ENCODE measurements at places on chromosomes 1 and 21. TPM values are rescaled to one million over a fixed set of nuclear protein-coding genes. Genes with fewer than 3 reads are reported as not detected.
A peak's percentile ranks its signal among the peaks of the same experiment; 100 is the strongest.

GRCh38 chr1:71548398-71548890, 467.6 kb upstream of the ZRANB2 start:
- no peaks in the 10 kb centered on the region for H3K27me3 ChIP-seq
- no peaks in the 10 kb centered on the region for H3K4me1 ChIP-seq

- H3K4me3 ChIP-seq = no peak overlapping the region
- no peak for DNase-seq
- H3K4me1 ChIP-seq = no peaks in the 10 kb centered on the region
- no peaks in the 10 kb centered on the region for H3K36me3 ChIP-seq
- no peak overlapping the region for H3K27ac ChIP-seq
- H3K27me3 ChIP-seq = no peaks in the 10 kb centered on the region
Observed at GRCh38 chr1:84037758-84038611, 39.1 kb upstream of the TTLL7 start.

DNA sequence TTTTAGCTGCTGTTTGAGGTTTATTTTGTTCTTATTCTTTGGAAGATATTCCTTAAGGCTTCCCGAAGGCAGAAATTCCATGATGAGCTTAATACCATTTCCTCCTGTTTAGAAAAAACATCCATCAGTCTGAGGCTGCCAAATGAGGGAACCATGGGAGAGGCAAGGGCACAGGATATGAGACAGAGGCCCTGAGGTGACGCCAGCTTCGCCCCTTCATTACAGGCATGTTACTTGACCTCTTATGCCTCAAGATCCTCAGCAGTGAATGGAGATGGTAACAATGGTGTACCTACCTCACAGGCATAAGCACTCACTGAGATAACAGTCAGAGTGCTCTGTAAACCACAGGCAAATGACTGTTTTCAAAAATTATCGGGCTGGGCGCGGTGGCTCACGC, 93.6 kb downstream of the RAVER2 start:
- DNase-seq = no peak
- no peak overlapping the region for H3K27ac ChIP-seq
- H3K27me3 ChIP-seq = no peaks in the 10 kb centered on the region
- H3K4me3 ChIP-seq = no peak overlapping the region
- H3K36me3 ChIP-seq = peaks cover 27% of the 10 kb centered on the region

The PLEKHN1 gene
- 9.8 TPM for total RNA-seq

The TMIGD3 gene
- not detected for total RNA-seq

The HHAT gene
- total RNA-seq = 2.3 TPM

The ASAP3 gene
- 17.9 TPM for total RNA-seq

- H3K27ac ChIP-seq = no peak overlapping the region
- no peak for DNase-seq
- no peak overlapping the region for H3K4me3 ChIP-seq
- no peaks in the 10 kb centered on the region for H3K36me3 ChIP-seq
- no peaks in the 10 kb centered on the region for H3K27me3 ChIP-seq
- no peaks in the 10 kb centered on the region for H3K4me1 ChIP-seq
Observed at GRCh38 chr1:184635347-184635979, 119.2 kb downstream of the EDEM3 start.

DNA sequence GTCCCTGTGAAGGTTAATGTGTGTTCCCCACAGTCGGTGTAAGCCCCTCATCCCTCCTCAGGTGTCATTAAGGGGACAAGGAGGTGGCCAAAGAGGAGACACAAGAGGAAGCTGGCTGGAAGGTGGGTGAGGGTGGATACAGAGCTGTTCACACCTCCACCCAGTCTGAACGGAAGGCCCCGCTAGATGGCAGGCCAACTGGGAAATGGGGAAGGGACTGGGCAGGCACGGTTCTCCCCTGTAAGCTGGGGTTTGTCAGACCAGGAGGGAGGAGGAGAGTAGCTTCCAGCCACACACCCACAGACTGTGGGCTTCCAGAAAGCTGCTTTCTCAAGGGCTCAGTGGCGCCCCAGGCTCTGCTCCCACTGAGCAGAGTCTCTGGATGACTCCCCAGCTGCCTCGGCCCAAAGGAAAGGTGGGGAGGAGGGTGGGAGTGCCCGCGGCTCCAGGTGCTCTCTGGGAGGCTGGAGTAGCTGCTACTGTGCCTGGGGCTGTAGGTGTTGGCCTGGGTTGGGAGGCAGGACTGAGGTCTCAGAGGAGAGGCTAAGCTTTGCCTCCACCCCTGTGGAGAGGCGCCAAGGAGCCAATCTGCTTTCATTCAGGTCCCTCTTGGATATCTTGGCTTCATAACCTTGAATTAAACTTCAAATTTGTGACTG, 41.2 kb downstream of the PCP4 start:
- no peak overlapping the region for H3K4me3 ChIP-seq
- no peak for DNase-seq
- no peak overlapping the region for H3K27ac ChIP-seq
- no peaks in the 10 kb centered on the region for H3K36me3 ChIP-seq
- H3K4me1 ChIP-seq = no peaks in the 10 kb centered on the region

GRCh38 chr1:106480629-106481028, 575.8 kb upstream of the PRMT6 start:
- H3K27ac ChIP-seq = no peak overlapping the region
- DNase-seq = no peak
- H3K4me3 ChIP-seq = no peak overlapping the region
- H3K27me3 ChIP-seq = no peaks in the 10 kb centered on the region

- no peaks in the 10 kb centered on the region for H3K36me3 ChIP-seq
- DNase-seq = no peak
- H3K27ac ChIP-seq = no peak overlapping the region
- no peak overlapping the region for H3K4me3 ChIP-seq
Observed at GRCh38 chr1:12127206-12127810, 39.5 kb upstream of the TNFRSF1B start.

DNA sequence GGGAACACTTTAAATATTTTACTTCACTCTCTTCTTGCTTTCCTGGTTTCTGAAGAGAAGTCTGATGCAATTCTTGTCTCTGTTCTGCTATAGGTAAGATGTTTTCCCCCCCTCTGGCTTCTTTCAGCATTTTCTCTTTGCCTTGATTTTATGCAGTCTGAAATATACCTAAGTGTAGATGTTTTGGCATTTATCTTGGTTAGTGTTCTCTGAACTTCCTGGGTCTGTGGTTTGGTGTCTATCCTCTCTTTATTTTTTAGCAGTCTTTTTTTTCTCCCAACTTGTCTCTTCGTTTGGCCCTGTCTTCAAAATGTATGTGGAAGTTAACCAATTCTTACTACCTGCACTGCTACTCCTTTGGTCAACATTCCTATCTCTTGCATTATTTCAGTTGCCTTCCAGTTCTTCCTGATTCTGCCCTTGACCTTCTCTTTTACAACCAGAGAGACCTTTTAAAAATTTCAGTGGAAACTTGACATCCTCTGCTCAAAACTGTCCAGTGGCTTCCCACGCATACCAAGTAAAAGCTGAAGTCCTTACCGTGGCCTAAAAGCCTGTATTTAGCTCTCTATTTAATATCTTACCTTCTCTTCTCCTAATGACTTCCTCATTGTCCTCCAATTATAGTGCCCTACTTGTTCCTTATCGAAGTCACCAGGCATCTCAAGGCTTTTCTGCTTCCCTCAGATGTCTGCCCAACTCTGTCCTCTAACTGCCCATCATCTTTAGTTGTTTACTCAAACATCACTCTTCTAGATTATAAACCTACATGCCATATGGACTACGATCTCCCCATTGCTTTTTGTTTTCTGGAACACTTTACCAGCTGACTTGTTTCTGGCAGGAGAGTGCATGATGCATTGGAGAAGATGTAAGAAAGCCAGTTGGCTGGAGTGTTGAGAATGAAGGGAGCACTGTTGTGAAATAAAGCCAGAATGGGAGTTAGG, 40.9 kb downstream of the RAP1A start:
- DNase-seq = no peak
- H3K4me3 ChIP-seq = no peak overlapping the region
- no peaks in the 10 kb centered on the region for H3K27me3 ChIP-seq
- H3K4me1 ChIP-seq = no peaks in the 10 kb centered on the region
- H3K36me3 ChIP-seq = no peaks in the 10 kb centered on the region
- H3K27ac ChIP-seq = no peak overlapping the region

- H3K27ac ChIP-seq = no peak overlapping the region
- no peak for DNase-seq
- H3K4me3 ChIP-seq = no peak overlapping the region
- no peaks in the 10 kb centered on the region for H3K36me3 ChIP-seq
- H3K4me1 ChIP-seq = no peaks in the 10 kb centered on the region
Observed at GRCh38 chr1:101389547-101389929, 152.7 kb downstream of the S1PR1 start.

The ECM1 gene
- 2.2 TPM for total RNA-seq

DNA sequence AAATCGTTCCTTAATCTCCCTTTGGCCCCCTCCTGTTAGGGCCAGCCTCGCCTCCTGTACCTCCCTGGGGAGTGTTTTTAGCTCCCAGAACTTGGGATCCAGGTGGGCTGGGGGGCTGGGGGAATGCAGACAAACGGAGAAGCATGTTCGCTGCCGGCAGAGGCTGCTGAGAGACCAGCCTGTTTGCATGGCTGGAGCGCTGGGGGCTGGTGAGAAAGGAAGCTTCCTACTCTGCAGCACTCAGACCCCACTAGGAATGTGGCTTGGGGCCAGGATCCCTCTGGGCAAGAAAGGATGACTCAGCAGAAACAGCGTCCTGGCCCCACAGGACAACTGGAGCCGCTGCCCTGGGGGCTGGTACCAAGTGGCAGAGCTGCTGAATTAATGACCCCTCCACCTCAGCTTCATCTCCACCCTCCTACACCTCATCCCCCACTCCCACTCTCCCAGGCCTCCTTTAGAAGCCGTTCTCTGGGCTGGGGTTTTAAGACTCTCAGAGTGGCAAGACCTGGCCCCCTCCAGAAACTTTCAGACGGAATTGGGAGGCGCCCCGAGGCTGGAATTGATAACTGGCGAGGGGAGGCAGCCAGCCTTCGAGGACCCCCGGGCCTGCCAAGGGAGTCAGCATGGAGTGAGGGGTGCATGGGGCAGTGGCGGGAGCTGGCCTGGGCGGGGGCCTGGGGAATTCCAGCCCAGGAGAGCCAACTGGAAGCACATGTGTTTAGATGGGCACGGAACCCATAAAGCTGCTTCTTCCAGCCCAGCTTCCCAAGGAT, 28.5 kb upstream of the EPS8L3 start:
- H3K4me1 ChIP-seq = peaks cover 80% of the 10 kb centered on the region
- no peak for DNase-seq
- H3K27me3 ChIP-seq = no peaks in the 10 kb centered on the region
- no peak overlapping the region for H3K4me3 ChIP-seq

The CLCA4 gene
- 0.08 TPM for total RNA-seq

GRCh38 chr1:156217871-156218270, 5.1 kb downstream of the PMF1 start:
- no peak overlapping the region for H3K4me3 ChIP-seq
- no peak for DNase-seq
- no peaks in the 10 kb centered on the region for H3K36me3 ChIP-seq
- H3K4me1 ChIP-seq = peaks cover 3% of the 10 kb centered on the region
- H3K27me3 ChIP-seq = no peaks in the 10 kb centered on the region

The TFAP2E gene
- total RNA-seq = 3.2 TPM

The RHEX gene
- total RNA-seq = not detected

DNA sequence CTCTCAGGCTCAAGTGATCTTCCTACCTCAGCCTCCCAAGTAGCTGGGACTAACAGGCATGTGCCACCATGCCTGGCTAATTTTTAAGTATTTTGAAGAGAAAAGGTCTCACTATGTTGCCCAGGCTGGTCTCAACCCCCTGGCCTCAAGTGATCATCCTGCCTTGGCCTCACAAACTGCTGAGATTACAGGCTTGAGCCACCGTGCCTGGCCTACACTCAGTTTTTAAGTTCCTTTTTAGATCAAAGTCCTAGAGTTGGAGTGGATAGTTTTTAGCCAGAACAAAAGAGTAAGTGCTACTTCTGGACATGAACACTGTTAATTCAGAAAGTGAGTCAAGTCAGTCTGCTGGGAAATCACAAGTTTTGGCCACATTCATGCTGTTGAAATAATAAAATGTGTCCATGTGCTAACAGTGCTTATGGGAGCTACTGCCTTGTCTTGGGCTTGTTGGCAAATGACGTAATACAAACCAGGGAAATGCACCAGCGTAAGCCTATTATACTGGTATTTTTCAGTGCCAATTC, 84.2 kb downstream of the NDUFS5 start:
- H3K27ac ChIP-seq = peak overlapping the region; percentile 74
- DNase-seq = no peak
- H3K4me3 ChIP-seq = no peak overlapping the region
- H3K4me1 ChIP-seq = peaks cover 49% of the 10 kb centered on the region
- H3K36me3 ChIP-seq = no peaks in the 10 kb centered on the region
- H3K27me3 ChIP-seq = no peaks in the 10 kb centered on the region

The IGSF9 gene
- total RNA-seq = 0.51 TPM

The LYSMD1 gene
- total RNA-seq = 5.1 TPM

DNA sequence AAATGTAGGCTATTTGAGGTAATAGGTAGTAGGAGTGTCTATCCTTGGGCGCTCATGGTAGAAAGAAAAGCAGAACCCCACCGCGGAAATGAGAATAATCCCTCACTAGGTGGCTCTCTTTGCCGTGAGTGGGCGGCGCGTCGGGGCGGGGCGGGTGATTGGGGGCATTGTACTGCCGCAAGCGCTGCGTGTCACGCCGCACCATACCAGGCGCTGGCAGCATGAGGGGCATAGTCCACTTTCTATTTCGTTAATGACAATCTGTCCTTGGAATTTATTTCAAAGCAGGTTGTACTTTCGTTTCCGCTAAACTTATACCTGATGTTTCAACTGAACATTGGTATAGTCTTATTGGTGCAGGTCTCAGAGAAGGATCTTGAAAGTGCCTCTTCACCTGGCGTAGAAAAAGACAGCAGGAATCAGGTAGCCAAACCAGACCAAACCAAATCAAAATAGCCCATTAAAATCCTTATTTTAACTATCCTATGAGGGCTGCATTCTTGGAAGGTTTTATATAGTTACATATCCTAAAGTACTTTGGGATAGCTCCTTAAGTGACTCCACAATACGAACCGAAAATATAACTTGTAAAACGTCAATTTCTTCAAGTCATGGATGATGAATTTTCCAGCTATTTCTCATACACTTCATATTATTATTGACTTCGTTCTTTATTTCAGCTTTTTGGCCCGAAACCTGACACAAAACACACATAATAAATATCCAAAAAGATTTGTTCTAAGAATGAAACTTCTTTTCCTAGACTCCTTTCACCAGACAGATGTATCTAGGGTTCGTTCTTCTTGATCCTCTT, 1.9 kb upstream of the SMG7 start:
- H3K27me3 ChIP-seq = no peaks in the 10 kb centered on the region
- peak overlapping the region; percentile 95 for H3K4me3 ChIP-seq
- peak overlapping the region; percentile 94 for H3K27ac ChIP-seq
- DNase-seq = peak; percentile 53
- peaks cover 5% of the 10 kb centered on the region for H3K4me1 ChIP-seq

DNA sequence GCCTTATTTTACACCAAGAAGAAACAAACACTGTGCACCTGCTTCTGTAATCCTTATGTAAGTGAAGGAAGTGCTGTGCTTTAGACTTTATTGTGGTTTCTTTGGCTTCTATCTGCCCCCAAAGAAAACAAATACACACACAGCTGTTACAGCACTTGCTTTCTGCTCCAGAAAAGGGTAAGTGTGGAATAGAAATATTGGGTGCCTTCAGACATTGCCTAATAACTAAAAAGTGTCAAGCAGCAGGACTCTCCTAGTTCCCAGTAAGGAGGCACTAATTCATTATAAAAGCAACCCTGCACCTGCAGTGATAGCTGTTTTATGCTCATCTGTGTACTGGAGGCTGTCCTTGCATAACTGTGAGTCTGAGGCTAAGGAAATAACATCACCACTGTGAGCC, 23.4 kb upstream of the PRRX1 start:
- no peaks in the 10 kb centered on the region for H3K36me3 ChIP-seq
- H3K27me3 ChIP-seq = no peaks in the 10 kb centered on the region
- DNase-seq = no peak
- no peak overlapping the region for H3K4me3 ChIP-seq
- H3K27ac ChIP-seq = no peak overlapping the region

Data from Panc1 (cell line).